ENCODE measurements at places on chromosomes 1 and 21.

DNA sequence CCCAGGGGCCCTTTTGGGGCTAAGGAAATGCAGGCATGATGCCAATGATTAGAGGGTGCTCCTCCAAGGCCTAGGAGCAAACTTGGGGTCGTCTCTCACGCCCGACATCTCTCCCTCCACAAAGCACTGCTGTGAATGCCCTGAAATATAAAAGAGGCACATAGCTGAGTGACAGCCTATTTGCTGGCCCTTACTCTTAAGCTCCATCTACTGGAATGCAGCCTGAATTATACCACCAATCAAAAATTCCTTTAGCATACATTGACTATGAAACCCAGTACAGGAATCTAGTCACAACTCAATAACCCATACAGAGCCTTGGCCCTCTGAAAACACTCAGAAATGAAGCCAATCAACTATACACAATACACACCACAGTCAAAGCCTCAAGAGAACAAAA is 105.5 kb downstream of the LRIG2 start:
- DNase-seq, result no peak

DNA sequence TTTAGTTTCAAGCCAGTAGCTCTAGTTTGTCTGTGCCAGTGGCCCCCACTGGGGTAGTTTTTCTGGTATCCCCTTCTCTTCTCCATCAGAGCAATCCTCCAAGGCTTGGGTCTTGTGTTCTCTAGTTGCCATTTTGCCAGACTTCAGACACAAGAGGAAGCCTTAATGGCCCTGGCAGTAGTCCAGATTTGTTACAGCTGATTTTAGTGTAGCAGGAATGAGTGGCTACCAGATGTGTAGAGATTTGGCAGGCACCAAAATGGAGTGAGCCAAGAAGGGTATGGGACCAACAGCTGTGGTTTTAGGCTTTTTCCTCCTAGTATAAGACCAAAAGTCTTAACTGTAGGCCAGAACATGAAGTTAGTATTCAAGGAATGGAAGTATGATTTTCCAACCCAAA is 56.8 kb downstream of the ACP6 start:
- no peak for DNase-seq

GRCh38 chr21:39088831-39089380 is 94.3 kb downstream of the PSMG1 start:
- no peak for DNase-seq

- DNase-seq, result no peak
Observed at GRCh38 chr1:108036796-108037562, 72.0 kb upstream of the VAV3 start.

DNA sequence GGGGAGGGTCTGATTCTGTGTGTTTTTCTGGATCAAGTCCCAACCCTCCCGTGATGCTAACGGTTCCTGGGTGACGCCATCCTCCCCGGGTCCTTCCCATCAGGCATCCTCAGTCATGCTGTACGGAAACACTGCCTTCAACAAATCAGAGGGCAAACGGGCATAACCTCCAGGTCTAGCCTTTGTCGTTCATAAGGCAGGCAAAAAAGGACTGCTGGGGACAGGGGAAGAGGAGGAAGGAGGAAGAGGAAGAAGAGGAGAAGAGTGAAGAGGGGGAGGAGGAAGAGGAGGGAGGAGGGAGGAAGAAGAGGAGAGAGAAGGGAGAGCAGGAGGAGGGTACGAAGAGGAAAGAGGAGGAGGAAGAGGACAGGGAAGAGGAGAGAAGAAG is 84.4 kb downstream of the ITPKB start:
- DNase-seq, result no peak

GRCh38 chr1:31387612-31388011 is 14.7 kb upstream of the FABP3 start:
- DNase-seq, result no peak

- no peak for DNase-seq
Observed at GRCh38 chr1:215001419-215002021, 81.0 kb upstream of the KCNK2 start.

DNA sequence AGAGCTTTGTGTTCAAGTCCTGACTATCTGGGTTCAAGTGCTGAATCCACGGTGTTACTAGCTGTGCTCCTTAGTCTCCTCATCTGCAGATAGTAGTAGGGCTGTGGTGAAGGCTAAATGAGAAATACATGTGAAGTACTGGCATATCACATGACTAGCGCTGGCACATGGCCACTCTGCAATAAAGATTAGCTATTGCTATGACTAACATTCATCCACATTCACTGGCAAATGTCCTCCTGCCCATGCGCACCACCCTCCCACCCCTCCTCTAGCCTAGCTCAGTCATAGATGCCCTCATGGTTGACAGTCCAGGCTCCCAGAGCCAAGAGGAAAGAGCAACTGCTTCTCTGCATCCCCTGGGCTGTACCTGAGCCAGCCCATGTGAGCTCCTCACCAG is 8.5 kb upstream of the COL8A2 start:
- DNase-seq, result no peak

- DNase-seq, result no peak
Observed at GRCh38 chr1:42815941-42816584, 859 bp upstream of the ERMAP start.

- no peak for DNase-seq
Observed at GRCh38 chr1:4709641-4710040, 55.2 kb downstream of the AJAP1 start.

GRCh38 chr1:211920602-211921226 is 90.2 kb upstream of the LPGAT1 start:
- no peak for DNase-seq

DNA sequence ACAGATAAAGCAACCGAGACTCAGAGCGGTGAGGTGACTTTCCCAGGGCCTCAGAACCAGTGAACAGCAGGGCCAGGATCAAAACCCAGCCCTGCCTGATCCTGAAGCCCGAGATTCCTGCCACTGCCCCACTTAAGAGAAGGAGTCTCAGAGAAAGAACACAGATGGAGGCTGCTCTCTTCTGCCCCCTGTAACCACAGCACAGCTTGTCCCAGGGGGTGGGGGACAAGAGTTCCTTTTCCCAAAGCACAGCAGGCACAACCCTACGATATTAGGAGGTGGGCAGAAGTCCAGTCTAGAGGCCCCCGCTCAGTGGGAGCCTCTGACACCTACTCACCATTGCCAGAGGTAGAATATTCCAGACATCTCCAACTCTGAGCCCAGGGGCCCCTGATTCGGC is 24.0 kb upstream of the VWA5B1 start:
- no peak for DNase-seq

GRCh38 chr1:28096210-28097099 is 8.0 kb upstream of the EYA3 start:
- no peak for DNase-seq

DNA sequence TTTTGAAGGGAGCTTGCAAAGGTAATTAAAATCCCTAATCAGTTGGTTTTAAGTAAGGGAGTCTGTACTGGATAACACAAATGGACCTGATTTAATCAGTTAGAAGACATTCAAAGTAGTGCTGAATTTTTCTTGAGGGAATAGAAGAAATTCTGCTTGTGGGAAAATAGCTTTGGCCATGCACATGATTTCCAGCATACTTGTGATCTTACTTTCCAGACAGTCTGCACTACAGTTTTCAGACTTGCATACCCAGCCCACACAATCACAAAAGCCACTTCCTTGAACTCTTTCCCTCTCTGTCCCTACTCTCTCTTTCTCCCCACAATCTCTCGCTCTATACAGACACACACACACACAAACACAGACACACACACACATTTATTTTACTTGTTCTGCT is 852.1 kb downstream of the PLA2G4A start:
- DNase-seq, result no peak

GRCh38 chr1:235558621-235559169 is 54.4 kb upstream of the B3GALNT2 start:
- no peak for DNase-seq

- DNase-seq, result no peak
Observed at GRCh38 chr1:3677484-3677883, 25.2 kb downstream of the TP73 start.

GRCh38 chr1:167996266-167996665 is 59.4 kb upstream of the MPC2 start:
- no peak for DNase-seq

DNA sequence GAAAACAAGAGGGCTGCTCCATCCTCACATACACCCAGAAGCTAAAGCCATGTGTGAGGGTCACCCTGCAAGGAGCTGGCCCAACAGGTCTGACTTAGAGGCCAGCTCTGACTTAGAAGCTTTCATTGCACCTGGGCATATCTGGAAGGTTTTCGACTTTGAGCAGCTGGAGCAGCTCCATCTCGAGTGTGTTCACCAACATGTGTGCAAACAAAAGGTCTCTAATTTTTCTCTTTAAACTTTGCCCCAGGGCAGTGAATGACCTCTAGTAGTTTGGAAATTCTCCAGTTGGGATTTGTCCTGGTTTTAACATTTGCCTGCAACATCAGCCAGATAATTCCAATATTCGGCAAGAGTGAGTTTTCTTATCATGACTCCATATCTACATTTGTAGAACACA is 108.3 kb downstream of the TNR start:
- no peak for DNase-seq

DNA sequence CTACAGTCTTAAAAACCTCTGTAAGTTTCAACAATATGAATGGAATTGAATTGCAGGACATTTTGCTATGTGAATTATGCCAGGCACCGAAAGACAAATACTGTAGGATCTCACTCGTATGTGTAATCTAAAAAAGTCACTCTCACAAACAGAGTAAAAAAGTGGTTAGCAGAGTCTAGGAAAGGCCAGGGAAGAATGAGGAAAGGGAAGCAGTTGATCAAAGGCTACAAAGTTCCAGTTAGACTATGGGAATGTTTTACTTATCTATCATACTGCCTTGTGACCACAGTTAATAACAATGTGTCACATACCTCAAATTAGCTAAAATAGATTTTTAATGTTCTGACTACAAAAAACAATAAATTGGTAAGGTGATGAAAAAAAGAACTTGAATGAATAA is 565.4 kb upstream of the BRINP3 start:
- DNase-seq, result no peak

- DNase-seq, result no peak
Observed at GRCh38 chr1:36154765-36155407, 1.1 kb upstream of the MAP7D1 start.

All from stimulated activated CD4-positive, alpha-beta T cell treated with anti-CD3 and anti-CD28 coated beads, Interleukin-1b, Interleukin-23, amount 100 ng/mL, for 1 hour (primary cell).